Cerebellar cortex (tissue), 1 donor: ENCODE measurements at places on chromosomes 5 and 9.
A peak's percentile ranks its signal among the peaks of the same experiment; 100 is the strongest.

DNA sequence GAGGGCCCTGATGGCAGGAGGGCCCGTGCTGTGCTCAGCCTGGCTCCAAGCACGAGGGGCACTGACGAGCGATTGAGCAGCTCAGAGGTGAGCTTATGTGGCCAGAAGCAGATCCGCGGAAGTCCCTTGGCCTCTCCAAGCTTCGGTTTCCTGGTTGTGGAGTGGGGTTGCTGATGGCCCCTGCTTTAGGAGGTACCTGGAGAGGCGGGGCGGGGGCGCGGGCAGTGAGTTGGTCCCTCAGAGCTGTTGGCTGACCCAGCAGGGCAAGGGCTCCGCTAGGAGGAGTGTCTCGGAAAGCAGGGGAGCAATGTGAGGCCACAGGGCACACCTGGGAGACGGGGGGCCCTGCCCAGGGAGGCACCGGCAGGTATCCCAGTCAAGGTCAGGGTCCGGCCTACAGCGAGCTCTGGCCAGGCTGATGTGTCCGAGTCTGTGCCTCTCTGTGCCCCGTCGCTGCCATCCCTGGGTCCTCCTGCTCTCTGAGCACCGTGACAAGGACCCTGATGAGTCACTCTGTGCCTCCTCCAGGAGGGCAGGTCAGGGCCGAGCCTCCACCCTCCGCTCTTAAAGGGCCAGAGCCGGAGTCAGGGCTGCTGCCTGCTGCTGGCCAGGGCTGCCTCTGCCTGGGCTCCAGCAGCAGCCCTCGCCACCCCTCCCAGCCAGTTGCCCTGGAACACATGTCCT lies 14.8 kb downstream of the NCS1 start:
- peak; percentile 88 for DNase-seq

DNA sequence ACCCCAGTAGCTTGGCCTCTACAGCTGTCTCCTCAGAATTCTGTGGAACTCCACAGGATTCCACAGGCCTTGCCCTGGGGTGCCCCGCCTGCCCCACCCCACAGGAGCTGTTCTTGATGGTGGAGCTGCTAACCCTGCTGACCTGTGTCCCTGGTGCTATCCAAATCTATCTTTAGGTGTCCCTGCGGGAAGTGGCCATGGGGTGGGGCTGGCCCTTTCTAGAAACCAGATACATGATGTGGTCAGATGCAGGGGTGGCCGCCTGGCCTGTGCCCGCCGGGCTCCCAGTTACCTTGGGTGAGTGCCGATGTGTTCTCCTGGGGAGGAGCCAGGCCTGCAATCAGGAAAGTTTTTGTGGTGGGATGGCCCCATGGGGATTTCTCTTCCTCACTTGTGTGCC lies 34.2 kb downstream of the WNK2 start:
- no peak for DNase-seq

- DNase-seq: no peak
These were observed 202.0 kb upstream of the NR3C1 start for GRCh38 chr5:143605403-143606005.

GRCh38 chr5:82331557-82331956 lies 53.4 kb upstream of the RPS23 start:
- DNase-seq: no peak

DNA sequence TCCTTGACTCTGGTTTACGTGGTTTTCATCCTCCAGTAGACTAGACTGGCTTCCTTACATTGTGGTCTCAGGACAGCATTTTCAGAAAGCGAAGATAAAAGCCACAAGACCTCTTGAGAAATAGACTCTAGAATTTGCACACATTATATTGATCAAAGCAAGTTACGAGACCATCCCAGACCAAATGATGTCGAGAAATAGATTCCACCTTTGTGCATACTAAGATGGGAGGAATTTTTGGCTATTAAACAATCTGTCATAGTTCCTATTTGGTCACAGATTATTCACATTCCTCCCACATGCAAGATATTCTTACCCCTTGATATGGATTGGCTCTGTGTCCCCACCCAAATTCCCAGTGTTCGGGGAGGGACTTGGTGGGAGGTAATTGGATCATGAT lies 65.6 kb downstream of the TEX10 start:
- no peak for DNase-seq

GRCh38 chr5:176526462-176526861 lies 10.7 kb downstream of the RNF44 start:
- DNase-seq: no peak

DNA sequence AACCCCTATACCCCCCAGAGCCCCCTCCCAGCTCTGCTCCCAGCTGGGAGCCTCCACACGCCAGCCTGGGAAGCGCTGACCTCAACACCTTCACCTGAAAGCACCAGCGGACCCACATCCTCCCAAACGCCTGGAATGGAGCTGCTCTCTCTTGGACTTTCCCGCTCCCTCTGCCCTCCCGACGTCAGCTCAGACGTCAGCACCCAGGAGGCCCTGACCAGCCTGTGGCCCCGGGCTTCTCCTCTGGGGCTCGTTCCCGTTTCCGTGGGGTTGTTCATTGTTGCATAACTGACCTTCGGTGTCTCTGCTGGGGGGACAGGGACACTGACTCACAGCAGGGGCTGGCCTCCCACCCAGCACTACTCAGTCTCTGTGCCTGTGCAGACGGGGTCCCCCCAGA lies 35.0 kb upstream of the SLC6A3 start:
- no peak for DNase-seq

DNA sequence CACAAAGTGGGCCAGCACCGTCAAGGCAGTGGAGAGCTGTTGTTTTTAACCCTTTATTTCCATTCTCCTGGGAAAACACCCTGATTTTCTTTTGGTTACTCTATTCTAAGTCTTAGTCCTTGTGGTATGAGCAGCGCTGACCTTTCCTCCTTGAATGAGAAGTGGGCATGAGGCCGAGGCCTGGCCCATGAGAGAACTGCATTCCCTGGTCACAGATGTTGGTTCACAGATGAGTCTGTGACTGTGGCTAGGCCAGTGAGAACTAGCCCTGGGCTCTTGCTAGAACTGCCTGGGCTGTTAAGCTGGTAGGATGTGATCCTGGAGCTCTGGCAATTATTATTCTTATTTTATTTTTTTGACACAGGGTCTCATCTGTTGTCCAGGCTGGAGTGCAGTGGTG lies 71.7 kb upstream of the KLF9 start:
- no peak for DNase-seq

GRCh38 chr9:28730111-28730510 lies 1156.8 kb upstream of the C9orf72 start:
- DNase-seq: no peak

- no peak for DNase-seq
These were observed 110.9 kb upstream of the DMAC1 start for GRCh38 chr9:7910426-7911020.

- no peak for DNase-seq
These were observed 457 bp downstream of the UGCG start for GRCh38 chr9:111896942-111897600.

DNA sequence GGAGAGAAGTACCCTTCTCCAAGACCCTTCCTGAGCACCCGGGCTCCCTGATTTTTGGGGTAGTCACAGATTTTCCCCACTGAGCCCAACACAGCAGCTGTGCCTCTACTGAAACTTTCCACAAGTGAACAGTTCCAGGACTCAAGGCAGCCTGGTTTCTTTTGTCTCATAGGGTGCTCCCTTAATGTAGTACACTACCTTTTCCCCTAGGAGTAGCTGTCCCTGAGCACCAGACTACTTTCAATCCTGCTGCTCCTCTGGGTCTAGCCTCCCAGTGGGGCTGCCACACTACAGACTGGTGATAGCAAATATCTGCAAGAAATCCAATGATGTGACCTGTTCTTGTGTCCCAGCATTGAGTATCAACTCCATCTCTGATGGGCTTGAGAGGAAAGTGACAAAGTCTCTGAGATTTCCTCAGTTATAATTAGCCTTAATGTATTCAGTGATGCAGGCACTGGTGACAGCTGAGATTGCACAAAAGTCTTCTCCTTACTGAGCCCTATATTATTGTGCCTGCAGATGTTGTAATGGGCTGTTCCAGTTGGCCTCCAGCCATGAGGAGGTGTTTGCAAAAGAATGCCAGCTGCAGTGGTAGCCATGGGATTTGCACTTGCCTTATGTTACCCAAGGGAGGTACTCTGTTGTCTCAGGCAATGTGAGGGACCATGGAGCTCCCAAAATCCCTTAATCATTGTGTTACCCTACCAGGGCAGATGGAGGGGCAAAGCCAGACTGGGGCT lies 1802.5 kb downstream of the EFNA5 start:
- no peak for DNase-seq

- DNase-seq: no peak
These were observed 22.1 kb downstream of the FAM170A start for GRCh38 chr5:119651486-119651885.

GRCh38 chr9:32580631-32581300 lies 7.8 kb upstream of the NDUFB6 start:
- DNase-seq: no peak

DNA sequence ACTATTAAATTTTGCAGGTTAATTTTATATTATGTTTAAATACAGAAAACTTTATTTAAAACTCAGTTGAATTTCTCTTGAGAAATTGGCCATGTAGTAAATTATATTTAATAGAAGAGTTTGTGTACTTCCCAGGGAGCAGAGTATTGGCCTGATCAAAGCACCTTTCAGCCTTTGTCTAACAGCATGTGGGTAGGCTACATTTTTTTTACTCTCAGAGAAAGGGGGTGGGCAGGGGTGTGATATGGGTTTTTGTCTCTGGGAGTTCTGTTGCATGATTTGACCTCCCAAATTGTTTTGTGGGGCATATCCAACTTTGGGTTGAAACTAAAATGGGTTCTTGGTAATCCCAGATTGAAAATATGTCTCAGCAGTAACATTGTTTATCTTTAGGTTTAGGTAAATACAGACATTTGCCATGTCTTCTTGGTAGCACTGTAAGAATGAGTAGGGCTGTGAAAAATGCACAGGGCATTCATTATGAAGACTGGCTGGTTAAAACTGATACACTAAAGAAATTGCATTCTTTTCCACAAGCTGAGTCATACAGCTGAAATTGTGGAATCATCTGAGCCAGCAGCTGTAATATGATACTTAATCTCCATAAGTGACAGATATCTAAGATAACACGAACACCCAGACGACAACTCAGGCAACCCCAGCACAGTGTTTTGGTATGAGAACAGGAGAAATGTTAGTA lies 75.4 kb upstream of the CDKN2B start:
- DNase-seq: no peak

DNA sequence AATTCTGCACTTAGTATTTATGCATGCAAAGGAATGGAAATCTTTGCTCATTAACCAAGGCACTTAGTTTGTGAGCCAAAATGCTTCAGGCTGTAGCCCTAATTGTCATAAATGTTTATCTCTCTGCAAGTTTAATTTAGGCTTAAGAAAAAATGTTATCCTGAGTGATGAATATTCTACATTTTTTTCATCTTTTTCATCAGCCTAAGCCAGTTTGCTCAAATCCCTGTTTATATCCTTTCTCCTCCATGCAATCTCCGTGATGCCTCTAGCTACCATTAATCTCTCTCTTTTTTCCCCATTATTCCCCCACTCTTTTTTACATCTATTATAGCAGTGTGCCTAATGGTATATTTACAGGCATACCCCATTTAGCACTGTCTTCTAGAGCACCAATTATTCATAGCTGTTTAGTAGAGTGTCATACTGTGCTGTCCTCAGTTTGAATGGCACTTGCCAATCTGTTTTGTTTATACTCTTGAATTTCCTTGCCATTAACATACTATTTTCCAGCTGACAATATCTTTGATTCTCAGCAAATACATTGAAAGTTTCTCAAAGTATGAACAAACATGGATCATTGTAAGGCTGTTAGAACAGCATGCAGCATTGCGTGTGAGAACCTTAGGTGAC lies 1457.0 kb downstream of the MAT2B start:
- no peak for DNase-seq

DNA sequence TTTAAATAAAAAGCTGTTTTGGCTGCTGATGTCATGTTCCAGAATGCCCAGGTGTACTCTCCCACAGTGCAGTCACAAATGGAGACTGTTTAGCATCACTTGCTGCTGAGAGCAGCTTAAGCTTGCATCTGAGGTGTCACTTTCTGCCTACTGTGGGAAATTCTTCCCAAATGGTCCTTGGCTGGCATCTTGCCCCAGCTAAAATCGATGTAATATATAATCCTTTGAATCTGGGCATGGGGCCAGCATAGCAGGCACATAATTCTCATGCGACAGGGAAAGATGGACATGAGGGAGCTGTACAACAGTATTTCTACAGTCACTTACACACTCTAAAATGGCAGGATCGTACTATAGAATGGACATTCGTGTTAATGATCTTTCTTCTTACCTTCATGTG lies 144.3 kb downstream of the MACIR start:
- DNase-seq: no peak

DNA sequence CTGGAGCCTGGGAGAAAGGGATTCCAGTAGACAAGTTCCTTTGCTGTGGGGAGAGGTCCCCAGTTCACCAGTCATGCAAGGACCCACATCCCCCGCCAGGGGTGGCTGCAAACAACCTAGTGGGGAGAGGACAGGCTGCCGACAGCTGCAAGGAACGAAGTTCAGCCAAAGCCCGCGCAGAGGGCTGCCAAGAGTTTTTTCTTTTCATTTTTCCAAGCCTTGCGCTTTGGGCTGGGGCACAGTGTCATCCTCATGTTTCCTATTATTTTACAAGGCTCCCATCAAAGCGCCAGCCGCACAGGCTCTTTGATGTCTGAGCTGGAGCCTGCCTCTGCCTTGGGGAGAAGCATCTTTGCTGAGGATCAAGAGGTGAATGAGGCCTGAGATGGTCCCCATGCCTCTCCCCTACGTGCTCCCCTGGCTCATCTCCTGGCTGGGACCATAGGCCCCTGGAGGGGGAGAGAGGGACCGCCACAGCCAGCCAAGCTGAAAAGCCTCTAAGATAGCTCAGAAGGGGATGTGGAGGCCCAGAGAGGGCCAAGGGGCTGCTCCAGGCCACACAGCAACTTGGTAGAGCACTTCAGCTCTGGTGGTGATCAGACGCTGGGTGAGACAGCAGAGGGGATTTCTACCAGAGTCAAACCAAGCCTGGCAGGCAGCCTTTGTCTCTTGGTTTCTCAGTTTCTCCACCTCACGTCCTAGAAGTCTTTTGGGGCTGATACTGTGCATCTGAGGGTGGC lies 50.4 kb upstream of the SYNPO start:
- DNase-seq: peak; percentile 43

DNA sequence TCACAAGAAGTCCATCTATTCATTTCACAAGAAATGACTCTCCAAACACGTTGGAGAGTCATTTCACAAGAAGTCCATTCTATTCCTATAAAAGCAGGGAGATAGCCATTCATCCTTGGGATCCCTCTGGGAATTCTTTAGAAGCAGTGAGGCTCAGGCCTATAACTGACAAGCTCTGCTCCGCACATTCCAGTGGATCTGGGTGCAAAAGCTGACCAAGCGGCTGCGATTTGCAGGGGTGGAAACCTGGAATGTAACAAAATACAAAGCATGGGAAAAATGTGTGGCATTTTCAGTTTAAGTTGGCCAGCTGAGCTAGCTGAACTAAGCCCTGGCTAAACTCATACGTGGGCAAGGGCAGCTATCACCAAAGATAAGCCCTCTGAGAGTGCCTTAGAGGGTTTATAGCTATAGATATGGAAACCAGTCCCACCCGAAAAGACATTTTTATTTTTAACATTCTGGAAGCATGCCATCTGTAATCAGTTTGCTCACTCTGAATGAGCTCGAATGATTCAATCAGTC lies 8.7 kb downstream of the TAS2R1 start:
- DNase-seq: no peak

GRCh38 chr9:80839821-80840675 lies 849.3 kb downstream of the TLE1 start:
- DNase-seq: no peak

- peak; percentile 32 for DNase-seq
These were observed 69.9 kb downstream of the EHMT1 start for GRCh38 chr9:137688725-137689124.

- no peak for DNase-seq
These were observed 229.9 kb downstream of the DOCK8 start for GRCh38 chr9:444528-444927.
